T follicular helper cell (primary cell): ENCODE measurements at places on chromosomes 2 and 18.

DNA sequence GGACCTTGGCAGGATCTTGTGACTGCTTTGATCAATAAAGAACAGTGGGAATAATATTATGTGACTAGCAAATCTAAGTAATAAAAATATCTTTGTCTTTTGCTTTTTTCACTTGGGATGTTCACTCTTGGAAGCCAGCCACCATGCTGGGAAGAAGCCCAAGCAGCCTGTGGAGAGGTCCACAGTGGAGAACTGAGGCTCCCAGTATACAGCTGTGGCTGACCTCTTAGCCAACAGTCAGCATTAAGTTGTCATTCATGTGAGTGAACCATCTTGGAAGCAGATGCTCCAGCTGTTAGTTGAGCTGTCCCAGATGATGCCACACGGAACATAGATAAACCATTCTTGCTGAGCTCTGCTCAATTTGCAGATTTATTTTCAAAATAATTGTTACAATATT, 160.0 kb downstream of the OSR1 start:
- DNase-seq, result no peak

DNA sequence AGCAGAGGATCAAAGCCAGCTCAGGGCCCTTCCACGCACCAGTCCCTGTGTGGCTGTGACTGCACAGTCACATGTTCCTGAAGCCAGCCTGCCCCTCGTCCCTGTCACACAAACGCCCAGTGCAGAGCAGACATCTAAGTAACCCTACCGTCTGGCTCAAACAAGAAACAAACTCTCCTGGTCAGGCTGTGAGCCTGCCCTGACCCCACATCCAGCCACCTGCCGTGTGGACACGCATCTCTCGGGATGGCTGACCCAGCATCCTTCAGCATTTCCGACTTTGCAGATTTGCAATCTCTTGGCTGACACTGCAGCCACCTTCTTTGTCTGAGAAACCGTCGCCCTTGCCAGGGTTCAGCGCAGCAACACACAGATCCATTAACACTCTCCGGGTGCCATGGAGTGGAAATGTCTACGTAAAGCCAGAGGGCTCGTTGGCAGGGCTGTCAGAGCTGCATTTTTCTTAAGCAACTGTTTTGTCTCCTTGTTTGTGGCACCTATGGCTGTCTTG, 82.3 kb upstream of the ASAP2 start:
- DNase-seq, result no peak

- no peak for DNase-seq
Measured at GRCh38 chr2:42984617-42985016, 192.2 kb upstream of the HAAO start.

DNA sequence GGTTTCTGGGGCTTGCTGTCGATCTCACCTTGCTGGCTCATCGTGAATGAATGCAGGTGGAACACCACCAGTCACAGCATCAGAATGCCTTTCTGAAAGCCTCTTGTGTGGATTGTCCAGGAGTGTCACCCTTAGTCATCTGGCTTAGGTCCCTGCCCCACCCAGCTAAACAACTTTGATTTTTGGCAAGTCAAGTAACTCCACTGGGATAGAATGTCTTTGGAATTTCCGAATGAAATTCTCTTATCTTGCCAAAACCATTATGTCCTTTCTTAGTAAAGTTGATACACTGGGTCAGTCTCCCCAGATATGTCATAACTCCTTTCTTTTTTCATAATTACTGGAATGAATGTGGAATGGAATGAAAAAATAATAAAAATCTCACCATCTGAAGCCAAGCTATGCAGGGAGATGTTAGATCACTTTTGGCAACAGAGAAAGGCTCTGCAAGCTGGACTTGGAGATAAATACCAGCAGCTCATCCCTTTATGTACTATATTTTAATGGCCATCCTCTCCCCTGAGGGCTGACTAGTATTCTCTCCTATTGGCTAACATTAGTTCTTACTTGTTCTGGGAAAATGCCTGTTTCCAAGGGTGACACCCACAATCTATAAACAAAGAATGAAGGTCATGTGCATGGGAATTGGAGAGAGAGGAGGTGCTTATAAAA, 35.4 kb downstream of the INSIG2 start:
- DNase-seq, result no peak

DNA sequence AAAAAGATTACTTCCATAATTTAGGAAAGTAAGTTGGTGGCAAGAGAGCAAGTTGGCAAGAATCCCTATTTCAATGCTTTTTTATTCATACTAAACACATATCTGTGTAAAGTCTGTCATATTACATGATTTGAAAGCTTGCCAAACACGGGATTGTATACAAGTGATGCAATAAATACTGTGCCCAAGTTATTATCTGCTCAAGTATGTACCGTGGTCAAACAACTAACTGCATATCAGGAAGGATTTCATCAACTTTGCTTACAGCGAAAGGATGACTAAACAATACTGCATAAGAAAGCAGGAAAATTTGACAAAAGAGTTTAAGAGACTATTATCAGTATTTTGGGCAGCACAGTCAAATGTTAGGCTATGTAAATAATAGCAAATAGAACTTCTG, 69.6 kb upstream of the SCN1A start:
- DNase-seq, result no peak

DNA sequence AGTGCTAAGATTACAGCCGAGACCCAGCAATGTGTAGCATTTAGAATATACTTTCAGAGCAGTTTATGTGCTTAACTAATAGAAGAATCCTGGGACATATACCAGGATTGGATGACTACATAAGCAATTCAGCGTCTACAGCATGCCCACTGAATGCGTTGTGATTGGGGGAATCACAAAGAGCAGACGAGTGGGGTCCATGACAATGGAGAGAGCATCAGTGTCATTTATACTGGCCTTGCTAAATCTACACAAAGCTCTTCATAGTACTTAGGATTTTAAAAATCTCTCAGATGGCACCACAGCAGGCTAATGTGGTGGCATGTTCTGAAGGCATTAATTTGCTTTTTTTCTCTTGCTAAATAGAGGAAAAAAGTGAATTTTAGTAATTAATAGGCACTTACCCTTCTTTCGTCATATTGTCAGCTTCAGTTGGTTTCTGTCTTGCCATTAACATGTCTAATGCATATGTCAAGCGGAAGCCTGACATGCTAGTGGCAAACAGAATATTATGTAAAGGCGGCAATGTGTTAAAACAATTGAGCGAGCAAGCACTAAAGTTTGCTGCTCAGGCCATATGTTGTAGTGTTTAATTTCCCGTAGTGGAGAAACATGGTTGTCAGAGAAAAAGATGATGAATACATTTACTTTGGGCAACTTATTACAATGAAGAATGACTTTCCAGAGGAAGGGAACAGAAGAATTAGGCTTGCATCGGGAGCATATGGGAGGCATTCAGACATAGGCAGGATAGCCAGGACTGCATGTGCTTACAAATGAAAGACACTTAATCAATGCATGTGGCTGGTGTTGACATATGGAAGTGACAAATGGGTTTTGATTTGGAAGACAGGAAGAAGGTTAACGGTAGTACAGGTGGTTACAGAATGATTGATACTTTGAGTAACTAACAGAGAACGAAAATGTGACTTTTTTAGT, 145.2 kb downstream of the ICOS start:
- DNase-seq, result no peak

DNA sequence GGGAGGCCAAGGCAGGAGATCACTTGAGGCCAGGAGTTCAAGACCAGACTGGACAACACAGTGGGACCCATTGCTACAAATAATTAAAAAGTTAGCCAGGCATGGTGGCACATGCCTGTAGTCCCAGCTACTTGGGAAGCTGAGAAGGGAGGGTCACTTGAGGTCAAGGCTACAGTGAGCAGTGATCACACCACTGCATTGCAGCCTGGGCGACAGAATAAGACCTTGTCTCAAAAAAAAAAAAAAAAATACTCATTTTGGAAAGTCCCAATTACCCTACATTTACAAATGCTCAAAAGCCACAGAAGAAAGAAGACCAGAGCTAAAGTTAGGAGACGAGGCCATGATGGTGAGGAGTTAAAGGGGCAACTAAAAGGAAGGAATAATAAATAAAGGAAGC, 61.9 kb downstream of the COLEC12 start:
- no peak for DNase-seq

- no peak for DNase-seq
Measured at GRCh38 chr2:109512076-109512475, 101.7 kb downstream of the SEPTIN10 start.

DNA sequence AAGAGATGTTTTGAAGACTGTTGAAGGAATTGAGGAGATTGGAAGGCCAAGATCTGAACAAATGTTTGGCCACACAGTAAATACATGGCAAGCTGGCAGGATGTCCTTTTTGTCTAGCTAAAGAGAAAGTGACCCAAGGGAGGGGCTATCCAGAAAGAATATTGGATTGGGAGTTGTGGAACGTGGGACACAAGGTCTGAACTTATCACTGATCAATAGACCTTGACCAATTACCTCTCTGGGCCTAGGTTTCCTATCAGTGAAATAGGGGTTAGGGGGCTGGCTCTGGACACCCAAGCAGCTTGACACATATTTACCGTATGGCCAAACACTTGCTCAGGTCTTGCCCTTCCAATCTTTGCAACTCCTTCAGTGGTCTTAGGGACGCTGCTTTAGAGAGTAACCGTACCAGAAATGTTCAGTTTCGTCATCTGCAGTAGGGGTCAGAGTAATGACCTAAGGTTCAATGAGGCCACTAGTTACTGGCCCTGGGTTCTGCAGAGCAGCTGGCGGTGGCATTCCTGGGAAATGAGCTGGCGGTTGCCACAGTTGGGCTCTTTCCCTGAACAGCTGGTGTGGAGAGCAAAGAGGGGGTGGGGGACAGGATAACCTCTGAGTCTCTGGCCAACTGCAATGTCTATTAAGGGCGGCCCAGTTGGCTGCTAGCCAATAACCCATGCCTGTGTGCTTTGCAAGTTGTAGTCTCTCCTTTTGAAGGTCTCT, 70.1 kb upstream of the STPG4 start:
- no peak for DNase-seq

DNA sequence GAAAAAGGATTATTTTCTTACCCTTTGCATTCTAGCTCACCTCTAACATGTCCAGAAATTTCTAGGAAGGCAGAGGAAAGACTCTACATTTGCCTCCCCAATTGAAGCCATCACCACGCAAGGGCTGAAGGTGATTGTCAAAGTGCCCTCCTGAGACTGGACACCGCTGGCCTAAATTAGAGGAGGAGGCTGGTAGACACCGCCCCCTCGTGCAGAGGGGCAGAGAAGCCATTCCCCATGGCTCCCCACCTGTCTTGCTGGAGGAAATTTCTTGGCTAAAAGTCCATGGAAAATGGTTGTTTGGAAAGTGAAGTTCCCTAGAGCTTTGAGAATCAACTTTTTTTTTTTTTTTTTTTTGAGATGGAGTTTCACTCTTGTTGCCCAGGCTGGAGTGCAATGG, 31.3 kb upstream of the CREB1 start:
- no peak for DNase-seq

GRCh38 chr2:240199133-240199870, 58.8 kb upstream of the OTOS start:
- DNase-seq, result no peak

- DNase-seq, result no peak
Measured at GRCh38 chr2:197327472-197328098, 17.0 kb upstream of the ANKRD44 start.

- DNase-seq, result no peak
Measured at GRCh38 chr2:185484602-185485001, 254.0 kb upstream of the FSIP2 start.

GRCh38 chr18:76558881-76559667, 64.0 kb upstream of the ZNF516 start:
- DNase-seq, result no peak

DNA sequence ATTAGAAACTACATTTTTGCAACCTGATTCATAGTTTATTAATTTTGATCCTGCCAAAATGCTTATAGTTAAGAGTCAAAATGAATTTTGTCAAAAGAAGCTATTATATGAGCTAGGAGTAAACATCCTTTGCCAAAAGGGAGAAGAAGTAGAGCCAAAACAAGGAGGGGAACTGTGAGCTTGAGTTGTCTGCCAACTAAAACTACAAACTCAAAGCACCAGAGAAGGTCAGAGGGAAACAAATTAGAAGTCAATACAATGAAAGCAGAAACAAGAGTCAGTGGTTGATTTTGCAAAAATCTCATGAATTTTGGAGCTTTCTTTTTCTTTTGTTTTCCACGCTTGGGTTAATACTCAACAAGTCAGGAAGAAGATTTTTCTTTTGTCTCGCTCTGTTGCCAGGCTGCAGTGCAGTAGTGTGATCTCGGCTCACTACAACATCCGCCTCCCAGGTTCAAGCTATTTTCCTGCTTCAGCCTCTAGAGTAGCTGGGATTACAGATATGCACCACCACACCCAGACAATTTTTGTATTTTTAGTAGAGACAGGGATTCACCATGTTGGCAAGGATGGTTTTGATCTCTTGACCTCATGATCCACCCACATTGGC, 508.5 kb downstream of the RIT2 start:
- DNase-seq, result no peak

- no peak for DNase-seq
Measured at GRCh38 chr2:110943070-110943634, 177.6 kb upstream of the BCL2L11 start.

DNA sequence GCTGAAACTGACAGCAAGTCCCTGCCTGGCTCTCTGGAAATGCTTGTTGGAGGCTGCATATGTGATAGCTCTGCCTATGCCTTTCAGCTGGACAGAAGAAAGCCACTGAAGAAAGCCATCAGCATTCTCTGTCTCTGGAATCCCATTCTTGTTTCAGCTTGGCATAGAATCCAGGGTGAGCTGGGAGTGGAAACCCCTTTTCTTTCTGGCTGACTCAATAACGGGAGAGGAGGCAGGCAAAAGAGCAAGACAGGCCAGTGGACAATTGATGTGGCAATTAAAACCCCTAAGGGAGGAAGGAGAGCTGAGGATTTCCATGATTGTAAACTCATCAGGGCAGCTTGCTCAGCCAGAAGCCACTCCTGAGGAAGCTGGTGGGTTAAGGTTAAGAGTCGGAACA, 208.1 kb downstream of the CLIP4 start:
- no peak for DNase-seq

- peak; percentile 40 for DNase-seq
Measured at GRCh38 chr2:152635635-152636298, 81.5 kb downstream of the PRPF40A start.

- no peak for DNase-seq
Measured at GRCh38 chr18:46759890-46760289, 3.0 kb upstream of the ST8SIA5 start.

- DNase-seq, result no peak
Measured at GRCh38 chr2:46366668-46367052, 69.5 kb downstream of the EPAS1 start.

DNA sequence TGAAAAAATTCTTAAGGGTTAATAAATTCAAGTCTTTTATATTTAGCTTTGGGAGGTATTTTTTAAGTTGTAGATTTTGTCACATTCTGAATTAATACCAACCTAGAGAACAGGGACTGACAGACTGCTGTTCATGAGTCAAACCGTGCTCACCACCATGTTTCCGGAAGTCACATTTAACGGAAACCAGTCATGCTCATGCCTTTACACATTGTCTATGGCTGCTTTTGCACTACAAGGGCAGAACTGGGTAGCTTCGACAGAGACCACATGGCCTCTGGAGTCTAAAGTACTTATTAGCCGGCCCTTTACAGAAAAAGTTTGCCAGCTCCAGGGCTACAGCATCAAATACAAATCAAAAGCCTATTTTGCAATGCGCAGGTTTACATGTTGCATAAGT, 33.3 kb downstream of the LONRF2 start:
- no peak for DNase-seq
